ENCODE measurements at places on chromosomes 3 and 15.
A peak's percentile ranks its signal among the peaks of the same experiment; 100 is the strongest.

DNA sequence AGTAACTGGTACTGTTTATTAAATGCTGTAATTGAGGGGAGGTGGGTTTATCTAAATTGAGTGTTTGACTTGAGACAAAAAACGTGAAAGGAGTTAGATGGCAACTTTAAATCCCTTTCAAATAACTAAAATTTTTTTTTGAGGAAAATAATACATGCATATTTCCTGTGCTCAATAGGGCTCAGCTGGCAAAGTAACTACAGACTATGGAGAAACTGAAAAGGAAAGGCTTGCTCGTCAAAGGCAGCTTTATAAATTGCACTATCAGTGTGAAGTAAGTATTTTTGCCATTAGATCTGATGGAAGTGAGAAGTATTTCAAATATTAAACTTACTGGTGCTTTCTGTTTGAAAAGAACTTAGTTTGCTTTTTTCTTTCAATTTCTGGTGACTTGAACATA, 72.2 kb downstream of the DZIP3 start:
- DNase-seq = no peak

- DNase-seq = no peak
Observed at GRCh38 chr15:67064607-67065530, 533 bp upstream of the SMAD3 start.

DNA sequence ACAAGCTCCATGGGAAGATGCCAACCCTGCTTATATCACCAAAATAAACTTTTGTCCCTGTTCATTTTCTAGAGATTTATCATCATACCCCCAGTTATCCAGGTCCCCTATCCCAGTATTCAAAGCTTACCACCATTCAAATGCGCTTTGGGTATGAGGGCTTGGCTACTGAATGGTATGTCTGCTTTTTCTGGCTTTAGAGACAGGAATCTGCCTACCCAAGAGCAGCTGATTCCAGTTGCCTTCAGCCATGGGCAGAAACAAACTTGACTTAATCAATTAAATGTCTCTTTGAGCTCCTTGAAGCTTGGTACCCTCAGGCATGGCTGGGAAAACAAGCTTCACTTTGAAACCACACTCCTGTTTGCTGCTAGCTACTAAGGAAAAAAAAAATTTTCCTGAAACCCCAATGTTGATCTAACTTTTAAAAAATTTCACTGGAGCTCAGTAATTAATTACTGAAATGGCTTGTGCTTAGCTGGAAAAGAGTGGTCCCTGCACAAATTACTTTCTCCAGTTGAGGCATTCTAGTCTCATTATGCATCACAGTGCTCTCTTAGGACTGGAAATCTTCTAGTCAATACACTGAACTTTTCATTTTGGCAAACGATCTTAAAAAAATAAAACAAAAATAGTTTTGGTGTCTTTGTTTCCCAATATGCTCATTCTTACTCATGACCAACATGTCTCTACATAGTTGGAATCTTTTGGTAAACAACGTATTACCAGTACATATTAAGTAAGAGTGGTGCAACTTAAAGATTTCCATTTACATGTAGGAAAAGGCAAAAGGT, 242.8 kb downstream of the DTWD1 start:
- DNase-seq = no peak

- DNase-seq = no peak
Observed at GRCh38 chr3:37162501-37163245, 11.7 kb downstream of the LRRFIP2 start.

DNA sequence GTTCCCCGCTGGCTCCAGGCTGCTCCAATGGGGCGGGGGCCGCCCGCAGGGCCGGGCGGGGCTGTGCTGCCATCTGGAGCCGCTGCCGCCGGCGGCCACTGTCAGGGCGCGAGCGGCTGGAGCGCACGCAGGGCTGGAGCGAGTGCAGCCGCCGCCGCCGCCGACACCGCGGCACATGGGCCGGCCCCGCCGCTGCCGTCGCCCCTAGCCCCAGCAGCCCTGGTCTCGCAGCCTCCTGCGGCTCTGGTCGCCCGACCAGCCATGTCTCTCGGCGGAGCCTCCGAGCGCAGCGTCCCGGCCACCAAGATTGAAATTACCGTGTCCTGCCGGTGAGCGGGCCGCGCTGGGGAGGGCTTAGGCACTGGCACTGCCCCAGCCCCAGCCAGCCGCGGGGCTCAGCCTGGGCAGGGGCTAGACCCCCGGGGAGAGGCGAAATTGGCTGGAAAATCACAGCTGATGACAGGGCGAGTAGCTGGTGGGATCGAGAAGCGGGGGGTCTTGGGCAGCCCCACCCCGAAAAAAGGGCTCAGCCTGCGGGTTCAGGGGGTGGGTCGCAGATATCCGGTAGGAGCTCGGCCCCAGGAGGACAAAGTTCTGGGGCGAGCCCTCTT, at the start of gene CPNE9:
Gene CPNE9, plus strand, starts transcription at position 98 of the 611 bp plus-strand sequence. Its CDS starts 164 bp downstream, at position 262.
- no peak for DNase-seq

DNA sequence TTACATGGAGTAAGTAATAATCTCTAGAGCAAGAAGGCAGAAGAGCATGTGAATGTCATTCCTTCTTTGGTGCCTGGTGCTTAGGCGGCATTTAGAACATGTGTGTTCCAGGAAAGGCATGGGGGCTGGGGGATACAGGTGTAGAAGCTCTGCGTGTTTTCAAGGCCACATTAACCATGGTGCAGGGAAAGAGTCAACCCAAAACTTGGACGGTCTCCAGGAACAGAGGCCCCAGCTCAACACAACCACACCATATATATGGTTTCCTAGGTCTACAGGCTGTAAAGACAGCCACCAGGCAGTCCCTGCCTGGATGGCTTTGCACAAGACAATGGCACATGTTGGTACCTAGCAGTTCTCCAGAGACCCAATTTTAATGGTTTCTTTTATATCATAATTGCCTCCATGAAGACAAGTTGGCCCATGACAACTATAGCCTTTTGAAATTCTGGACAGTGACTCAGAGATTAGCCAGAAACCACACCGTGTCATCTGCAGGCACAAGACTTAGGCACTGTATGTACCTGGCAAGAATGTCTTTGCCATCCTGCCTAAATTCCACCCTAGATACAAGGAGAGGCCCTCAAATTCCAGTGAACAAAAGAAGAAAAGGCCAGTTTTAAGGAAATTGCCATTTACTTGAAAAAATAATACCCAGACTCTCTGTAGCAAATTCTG, 25.0 kb upstream of the DGKG start:
- DNase-seq = no peak

DNA sequence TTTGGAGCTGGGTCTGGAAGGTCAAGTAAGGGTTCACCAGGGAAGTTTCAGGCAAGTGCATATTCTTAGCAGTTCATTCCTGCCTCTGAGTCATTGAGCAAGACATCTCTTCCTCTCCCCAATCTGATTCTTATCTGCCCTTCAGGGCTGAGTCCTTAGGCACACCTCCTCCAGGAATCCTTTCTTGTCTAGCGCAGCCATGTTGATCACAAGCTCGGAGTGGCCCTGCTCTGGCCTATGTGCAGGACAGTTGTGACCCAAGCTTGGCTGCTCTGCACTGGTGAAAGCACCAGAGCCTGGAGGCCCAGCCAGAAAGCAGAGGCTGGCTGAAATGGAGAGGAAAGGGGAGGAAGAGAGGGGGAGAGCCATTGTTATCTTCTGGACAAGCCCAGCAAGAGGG, 30.9 kb upstream of the MRPS22 start:
- DNase-seq = no peak

DNA sequence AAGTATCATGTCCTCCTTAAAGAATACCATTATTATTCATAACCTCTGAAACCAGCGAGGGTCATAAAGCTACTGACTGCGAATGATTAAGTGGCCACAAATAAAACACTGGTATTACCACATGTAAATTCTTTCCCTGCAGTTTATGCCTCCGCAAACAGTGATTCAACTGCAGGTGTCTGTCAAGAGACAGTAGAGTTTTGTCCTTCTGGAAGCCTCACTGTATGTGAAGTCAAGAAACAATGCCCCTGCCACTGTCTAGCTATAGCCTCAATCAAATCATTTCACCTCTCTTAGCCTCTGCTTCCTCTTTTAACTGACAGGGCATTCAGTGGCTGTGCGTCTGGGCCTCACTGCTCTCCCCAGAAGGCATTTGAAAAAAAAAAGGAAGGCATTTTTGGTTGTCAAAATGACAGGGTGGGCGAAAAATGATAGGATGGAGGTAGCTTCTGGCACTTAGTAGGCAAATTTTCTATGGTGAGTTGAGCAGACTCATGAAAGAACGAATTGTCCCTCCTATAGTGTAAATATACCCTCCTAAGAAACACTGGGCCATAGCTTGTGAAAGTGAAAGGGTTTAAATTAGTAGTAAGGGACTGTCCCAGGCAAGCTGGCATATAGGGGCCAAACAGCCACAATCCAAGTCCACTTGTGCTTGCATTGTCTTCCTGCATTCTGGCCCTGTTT, 66.7 kb downstream of the FILIP1L start:
- DNase-seq = no peak

DNA sequence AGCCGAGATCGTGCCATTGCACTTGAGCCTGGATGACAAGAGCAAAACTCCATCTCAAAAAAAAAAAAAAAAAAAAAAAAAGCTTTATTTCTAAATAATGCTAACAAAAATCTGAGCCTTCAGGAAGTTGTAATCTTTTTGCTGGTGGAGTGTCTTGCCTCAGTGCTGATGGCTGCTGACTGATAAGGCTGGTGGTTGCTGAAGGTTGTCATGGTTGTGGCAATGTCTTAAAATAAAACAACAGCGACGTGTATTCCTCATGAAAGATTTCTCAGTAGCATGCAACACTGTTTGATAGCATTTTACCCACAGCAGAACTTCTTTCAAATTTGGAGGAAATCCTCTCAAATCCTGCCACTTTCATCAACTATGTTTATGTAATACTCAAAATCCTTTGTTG, 77.4 kb upstream of the PTPRG start:
- DNase-seq = no peak

- DNase-seq = peak; percentile 9
Observed at GRCh38 chr3:129282727-129283327, 4.2 kb downstream of the HMCES start.

GRCh38 chr3:12286927-12287726, 1.7 kb upstream of the PPARG start:
- DNase-seq = no peak
